ENCODE measurements at places on chromosomes 11 and 22. TPM values are rescaled to one million over a fixed set of nuclear protein-coding genes. Genes with fewer than 3 reads are reported as not detected.

RPS25 gene
- 2,787 TPM for total RNA-seq

KCNQ1OT1 gene
- 1.4 TPM for total RNA-seq

POU2F3 gene
- not detected for total RNA-seq

MFRP gene
- not detected for total RNA-seq

FOLR3 gene
- not detected for total RNA-seq

LDHAL6A gene
- not detected for total RNA-seq

PHLDA2 gene
- total RNA-seq = not detected

RAG1 gene
- total RNA-seq = 0.66 TPM

HBB gene
- 7.7 TPM for total RNA-seq

OR6A2 gene
- not detected for total RNA-seq

ELMOD1 gene
- total RNA-seq = 0.55 TPM

GPHA2 gene
- total RNA-seq = not detected

PNPLA5 gene
- not detected for total RNA-seq

HTR3B gene
- not detected for total RNA-seq

ZBTB16 gene
- total RNA-seq = 197 TPM

CCDC87 gene
- total RNA-seq = 0.16 TPM

LZTR1 gene
- 30.8 TPM for total RNA-seq

All from sigmoid colon (tissue), 7 donors.